ENCODE measurements at places on chromosomes 12 and 14.

GRCh38 chr12:53530920-53531319 lies 23.6 kb upstream of the NPFF start:
- no peak for DNase-seq

DNA sequence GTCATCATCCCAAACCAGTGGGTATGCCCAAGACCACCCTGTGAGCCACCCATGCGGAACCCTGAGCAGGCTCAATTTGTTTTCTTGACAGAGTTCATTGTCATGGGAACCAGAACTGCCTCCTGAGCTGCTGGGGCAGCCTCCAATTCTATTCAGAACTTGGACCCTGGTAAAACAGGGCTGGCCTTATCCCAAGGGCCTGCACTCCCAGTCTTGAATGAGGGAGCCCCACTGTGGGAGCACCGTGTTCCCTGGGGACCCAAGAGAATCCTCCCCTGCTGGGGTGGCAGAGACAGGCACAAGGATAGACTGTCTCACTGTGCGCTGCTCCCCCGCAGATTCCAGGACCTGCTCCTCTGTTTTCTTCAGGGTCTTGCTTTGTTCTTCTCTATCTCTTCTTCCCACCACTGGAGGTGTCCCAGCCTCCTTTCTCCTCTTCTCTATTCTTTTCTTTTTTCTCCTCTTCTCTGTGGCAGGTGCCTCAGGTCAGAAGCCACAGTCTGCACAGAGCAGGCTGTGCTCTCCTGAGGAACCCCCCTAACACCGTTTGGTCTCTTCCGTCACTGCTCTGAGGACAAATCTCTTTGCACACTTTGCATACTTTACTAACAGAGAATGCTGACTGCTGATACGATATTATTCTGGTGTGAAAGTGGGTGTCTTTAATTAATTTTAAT lies 31.2 kb upstream of the CHPT1 start:
- no peak for DNase-seq

GRCh38 chr12:125178222-125178621 lies 113.0 kb downstream of the AACS start:
- DNase-seq, result no peak

DNA sequence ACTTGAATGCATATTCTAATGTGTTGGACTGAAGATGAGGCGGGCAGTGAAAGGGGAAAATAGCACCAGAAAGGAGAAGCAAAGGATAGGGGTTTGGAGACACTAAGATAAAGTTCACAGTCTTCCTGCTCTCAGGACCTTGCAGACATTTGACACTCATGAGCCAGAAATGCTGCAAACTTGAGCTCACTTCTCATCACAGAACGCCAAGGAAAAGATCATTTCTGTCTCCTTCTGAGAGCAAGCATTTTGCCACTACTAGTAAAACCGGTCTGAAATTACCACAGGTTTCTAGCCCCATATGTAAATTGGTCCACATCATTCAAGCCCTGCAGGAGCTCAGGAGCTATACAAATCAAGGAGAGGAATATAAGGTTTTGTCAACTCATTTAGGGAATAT lies 44.6 kb upstream of the ANO2 start:
- DNase-seq, result no peak

GRCh38 chr12:126518596-126519200 lies 1453.5 kb downstream of the AACS start:
- no peak for DNase-seq

GRCh38 chr14:37056473-37056872 lies 115.9 kb downstream of the SLC25A21 start:
- no peak for DNase-seq

DNA sequence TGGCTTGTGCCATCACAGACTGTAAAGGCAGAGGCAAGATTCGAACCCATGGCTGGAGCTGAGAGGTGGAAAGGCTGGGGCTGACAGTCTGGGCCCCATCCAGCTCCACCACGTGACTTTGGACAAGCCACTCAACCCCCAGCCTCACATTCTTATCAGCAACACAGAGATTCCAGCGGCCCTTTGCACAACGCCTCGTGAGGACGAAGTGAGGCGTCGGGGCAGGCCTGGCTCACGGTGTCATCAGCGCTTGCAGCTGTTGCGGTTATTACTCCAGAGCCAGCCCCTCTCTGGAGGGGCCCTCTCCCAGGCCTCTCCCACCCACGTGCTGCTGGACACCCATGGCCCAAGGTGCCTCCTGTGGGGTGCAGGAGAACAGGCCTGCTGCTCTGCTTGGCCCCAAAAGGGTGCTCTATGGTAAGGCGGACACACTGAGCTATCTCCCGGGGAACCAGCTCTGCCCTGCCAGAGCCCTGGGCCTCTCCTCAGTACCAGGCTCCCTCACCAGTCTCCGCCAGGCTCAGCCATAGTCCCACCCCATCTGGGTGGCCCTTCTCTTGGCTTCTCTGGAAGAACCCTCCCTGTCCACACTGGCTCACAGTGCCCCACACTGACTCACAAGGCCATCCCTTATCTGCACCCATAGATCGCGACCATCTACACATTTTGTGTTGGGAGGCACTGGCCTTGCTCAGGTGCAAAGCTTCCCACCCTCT lies 21.1 kb downstream of the CHGA start:
- DNase-seq, result no peak

DNA sequence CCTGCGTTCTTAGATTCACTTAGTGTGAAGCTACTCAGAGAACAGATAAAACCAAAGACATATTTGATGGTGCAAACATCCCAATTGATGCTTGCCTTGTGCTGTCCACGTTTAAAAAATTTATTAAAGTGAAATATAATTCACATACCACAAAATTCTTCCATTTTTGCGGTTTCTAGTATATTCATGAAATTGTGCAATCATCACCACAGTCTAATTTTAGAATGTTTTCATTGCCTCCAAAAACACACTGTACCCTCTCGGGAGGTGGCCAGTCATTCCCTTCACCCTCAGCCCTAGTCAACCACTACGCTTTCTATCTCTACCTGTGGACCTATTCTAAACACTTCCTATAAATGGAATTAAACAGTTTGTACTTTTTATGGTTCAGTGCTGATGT lies 1109.2 kb downstream of the FLRT2 start:
- no peak for DNase-seq

DNA sequence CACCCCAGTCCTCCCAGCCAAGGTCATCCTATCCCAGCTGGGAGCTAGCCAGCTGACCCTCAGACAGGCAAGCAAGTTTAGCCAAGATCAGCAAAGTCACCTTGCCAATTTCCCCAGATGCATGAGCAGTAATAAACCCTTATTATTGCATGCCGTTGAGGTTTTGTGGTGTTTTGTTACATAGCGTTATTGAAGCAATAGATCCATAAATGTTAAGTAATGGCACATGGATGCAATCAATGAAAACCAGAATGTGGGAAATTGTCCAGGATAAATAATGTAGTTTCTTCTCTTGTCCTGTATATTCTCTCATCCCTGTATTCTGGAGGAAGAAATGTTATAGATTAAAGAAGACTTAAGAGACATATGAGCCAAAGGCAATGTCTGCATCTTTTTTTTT lies 18.0 kb upstream of the TMEM260 start:
- no peak for DNase-seq

- DNase-seq, result no peak
Measured at GRCh38 chr14:83894568-83894967, 1635.4 kb upstream of the FLRT2 start.

DNA sequence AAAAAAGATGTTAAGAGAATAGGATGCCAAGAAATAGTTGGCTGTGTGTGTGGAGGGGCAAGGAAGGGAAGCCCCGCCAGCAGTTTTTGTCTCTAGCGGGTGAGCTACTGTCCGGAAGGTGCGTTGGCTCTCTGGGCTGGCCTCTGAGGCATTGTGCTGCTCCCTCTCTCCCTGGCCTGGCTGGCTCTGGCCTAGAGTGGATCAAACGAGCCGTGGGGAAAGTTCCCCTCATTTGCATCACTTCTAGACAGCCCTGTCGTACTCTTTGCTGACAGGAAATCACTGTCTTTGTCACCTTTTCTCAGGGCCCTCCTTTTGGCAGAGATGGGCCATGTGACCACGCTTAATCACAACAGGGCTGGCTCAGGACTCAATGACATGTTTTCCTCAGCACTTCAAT lies 236.1 kb upstream of the NPAS3 start:
- no peak for DNase-seq

- DNase-seq, result no peak
Measured at GRCh38 chr14:104856157-104856868, 8.8 kb upstream of the CEP170B start.

DNA sequence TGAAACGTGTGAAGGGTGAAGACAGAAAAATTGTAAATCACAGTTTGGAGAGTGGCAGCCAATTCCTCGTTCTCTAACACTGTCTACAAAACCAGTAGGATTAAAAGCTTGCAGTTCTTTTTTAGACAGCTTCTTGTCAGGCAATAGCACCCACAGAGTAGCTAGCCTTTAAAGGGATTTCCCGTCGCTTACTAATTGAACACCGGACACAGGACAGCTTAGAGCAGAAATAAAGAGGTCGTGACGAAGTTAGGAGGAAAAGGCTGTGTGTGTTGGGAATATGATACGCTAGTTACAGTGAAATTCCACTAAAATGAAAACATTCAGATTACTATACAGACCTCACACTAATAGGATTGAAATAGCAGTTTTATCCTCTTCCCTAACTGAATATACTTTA lies 149.1 kb upstream of the FLRT2 start:
- no peak for DNase-seq

- DNase-seq, result no peak
Measured at GRCh38 chr14:26286081-26286912, 311.5 kb downstream of the NOVA1 start.

- no peak for DNase-seq
Measured at GRCh38 chr12:132624910-132625630, 6.5 kb downstream of the P2RX2 start.

DNA sequence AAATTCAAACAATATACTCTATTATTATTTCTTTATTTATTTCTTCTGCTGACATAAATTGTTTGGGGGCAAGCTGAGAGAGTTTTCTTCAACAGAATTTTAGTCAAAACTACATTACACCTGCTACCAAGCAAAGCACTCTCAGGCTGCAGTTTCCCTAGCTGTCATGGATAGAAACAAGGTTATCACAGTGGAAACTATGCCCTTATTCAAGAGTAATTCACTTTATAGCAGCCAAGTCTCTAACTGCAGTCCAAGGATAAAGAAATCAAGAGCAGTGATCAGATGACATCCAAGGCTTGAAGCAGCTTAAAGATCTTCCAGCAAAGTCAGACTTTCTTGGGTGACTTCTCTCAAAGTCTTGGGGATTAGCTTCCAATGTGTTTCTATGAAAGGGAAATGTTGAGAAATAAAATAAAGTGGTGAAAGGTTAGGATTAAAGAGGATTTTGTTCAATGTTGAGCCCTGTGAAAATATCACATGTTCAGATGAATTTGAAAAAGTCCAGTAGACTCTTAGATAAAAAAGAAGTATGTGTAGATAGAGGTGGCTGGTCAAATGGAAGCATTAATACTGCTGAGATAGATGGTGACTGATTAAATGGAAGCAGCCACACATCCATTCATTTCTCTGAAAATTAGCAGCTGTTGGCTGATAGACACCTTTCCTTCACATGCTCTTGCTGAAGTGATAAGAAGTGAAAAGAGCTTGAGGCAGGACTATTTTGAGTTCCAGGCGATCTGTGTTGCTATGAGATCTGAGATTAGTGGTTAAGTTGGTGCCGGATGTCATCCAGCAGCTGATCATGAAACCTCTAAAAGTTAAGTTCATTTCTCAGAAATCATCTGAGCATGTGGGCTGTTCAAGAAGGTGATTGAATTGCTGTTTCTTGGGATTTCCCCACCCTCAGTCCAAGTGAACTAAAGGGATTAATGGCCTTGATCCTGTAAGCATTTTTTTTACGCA lies 257.8 kb upstream of the BTG1 start:
- DNase-seq, result no peak

DNA sequence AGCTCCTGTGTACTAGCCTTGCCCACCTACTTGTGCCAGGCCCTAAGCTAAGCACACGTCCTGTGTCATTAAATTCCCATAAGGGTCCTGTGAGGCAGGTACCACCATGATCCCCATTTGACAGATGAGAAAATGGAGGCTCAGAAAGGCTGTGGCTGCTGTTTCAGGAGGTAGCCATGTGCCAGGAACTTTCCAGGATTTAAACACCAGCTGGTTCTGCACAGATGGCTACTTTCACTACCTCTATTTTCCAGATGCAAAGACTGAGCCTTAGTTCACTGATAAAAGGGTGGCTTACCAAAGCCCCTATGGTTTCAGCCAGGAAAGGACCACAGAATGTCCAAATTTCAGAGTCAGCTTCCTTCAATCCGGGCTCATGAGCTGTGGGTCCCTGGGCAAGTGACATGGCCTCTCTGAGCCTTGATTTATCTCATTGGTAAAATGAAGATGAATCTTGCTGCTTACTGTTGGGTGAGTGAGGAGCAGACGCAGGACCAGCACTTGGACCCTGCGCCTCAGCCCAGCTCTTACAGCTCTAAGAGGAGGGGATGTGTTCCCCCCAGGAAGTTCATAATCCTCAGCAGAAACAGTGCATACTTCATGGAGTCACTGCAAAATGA lies 23.5 kb downstream of the CMKLR1 start:
- no peak for DNase-seq

DNA sequence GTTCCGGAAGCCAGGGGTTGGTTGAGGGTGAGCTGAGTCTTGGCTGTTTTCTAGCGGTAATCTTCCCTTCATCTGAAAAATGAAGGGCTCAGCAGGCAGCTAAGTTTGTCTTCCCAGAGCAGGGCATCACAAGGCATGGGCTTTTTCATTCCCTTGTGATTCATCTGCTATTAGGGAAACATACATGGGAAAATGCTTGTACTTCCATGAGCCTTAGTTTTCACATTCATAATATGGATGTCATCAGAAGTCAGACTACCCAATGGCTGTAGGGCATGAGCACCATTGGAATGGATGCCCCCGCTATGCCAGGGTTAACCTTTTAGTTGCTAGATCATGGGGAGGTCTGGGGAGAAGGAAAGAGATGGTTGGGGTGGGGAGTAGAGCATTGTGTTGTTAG lies 18.7 kb downstream of the HELB start:
- DNase-seq, result no peak

- no peak for DNase-seq
Measured at GRCh38 chr12:21828779-21829178, 54.3 kb upstream of the KCNJ8 start.

- DNase-seq, result peak; percentile 14
Measured at GRCh38 chr12:82458101-82458500, 99.8 kb downstream of the METTL25 start.

- DNase-seq, result no peak
Measured at GRCh38 chr14:95052016-95052585, 105.2 kb downstream of the DICER1 start.

GRCh38 chr12:99984271-99985128 lies at the start of gene ANKS1B:
TSS of gene ANKS1B (minus strand) at chr12:99984936. CDS start at chr12:99984237, 699 bp downstream.
- no peak for DNase-seq

DNA sequence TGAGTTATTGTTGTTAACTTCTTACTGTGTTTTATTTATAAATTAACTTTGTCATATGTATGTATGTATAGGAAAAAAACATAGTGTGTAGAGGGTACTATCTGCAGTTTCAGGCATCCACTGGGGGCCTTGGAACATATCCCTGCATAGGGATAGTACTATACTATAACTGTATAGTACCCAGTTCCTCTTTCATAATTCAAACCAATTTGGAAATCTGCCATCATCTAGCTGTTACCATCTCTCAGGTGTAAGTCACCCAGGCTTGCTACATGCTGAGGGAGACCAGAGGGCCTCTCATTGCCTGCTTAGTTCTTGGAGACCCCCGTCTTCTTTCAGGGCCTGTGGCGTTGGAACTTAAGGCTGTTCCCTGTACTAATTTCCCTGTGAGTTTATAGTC lies 12.9 kb upstream of the DCD start:
- no peak for DNase-seq

- DNase-seq, result no peak
Measured at GRCh38 chr14:92500491-92500941, 13.1 kb upstream of the RIN3 start.

GRCh38 chr14:80315681-80316080 lies 104.4 kb upstream of the DIO2 start:
- no peak for DNase-seq

Data from left renal pelvis (tissue), 4 donors.